ENCODE measurements at places on chromosomes 11 and 22. TPM values are rescaled to one million over a fixed set of nuclear protein-coding genes. Genes with fewer than 3 reads are reported as not detected.

SCUBE1 gene
- 0.15 TPM for total RNA-seq

SLC43A1 gene
- total RNA-seq = 3.9 TPM

JAML gene
- total RNA-seq = not detected

FOLR1 gene
- total RNA-seq = not detected

SLC25A45 gene
- total RNA-seq = 13.7 TPM
